Erythroblast (primary cell): ENCODE measurements at places on chromosomes 3 and 15.

GRCh38 chr15:95278532-95279245 lies 1047.3 kb downstream of the MCTP2 start:
- DNase-seq, result no peak

DNA sequence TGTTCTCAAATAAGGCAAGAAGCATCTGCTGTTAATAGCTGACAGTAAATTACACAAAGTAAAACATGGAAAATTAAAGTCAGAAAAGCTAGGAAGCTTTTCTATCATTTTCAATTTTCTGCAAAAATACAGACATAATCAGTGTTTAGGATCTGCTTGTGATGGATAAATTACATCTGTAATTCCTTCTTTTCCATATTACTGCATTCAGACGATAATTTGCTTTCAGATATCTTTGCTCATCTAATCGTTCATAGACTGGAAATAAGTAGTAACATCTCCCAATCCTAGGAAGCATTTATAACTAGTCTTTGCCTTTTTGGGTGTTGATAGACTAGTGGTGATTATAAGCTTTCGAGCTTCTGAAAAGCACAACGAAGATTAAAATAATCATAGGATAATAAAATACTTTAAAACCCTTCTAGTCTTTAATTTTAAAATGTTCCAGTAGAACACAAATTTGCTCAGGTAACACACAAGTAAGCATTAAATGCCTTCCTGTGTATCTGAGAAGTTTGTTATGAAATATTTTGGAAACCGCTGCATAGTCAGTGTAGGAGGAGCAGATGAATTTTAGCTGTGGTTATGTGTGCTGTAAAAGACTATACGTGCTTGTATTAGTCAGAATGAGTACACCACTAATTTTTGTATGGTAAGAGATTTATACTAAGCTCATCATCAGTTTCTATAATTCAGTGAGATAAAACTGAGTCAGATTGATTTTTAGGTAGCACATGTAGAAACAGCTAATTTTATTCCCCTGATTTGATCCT lies 41.0 kb downstream of the MBNL1 start:
- DNase-seq, result no peak

DNA sequence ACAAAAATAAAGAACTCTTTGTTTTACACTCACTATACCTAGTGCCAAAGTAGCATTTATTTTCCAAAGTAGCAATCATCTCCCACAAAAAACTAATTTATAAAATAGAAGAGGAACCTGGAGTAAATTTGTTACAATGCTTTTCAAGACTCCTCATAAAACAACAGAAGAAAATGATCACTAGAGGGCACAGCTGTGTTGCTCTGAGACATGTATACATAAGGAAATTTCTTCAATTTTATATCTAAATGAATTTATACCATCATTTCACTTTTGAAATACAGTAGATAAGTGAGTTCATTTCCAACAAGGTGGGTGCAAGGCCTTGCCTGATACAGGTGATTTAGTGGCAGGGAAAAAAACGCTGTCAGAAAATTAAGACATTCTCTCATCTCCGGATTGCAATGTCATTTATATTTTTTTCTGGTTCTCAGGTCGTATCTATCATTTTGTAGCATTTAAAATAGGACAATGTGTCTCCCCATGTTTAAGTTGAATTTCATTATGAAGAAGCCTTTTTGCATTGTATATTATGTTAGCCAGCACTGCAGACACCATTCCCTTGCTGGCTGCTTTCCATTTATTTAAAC lies 25.3 kb upstream of the ARHGEF26 start:
- peak; percentile 5 for DNase-seq

- DNase-seq, result no peak
These were observed 13.1 kb downstream of the SLC6A6 start for GRCh38 chr3:14415501-14415900.

- no peak for DNase-seq
These were observed 94.3 kb upstream of the RNF7 start for GRCh38 chr3:141643796-141644195.

GRCh38 chr15:91844928-91845327 lies 8.6 kb upstream of the SLCO3A1 start:
- no peak for DNase-seq

DNA sequence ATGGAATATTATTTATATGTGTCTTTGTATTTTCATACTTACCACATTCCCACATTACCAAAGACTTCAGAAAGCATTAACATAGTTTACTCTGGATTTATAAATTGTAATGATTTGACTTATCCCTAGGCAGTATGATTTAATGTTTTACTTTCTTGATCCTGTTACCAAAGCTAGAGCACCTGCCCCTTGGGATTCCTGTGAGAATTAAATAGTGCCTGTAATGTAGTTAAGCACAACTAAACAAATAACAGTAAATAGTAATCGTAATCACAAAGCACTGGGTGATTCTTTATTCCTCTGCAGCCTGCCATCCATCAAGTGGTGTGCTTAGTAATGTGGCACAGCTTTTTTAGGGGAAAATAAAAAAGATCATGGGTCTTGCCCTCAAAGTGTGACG lies 39.1 kb downstream of the ATP2C1 start:
- no peak for DNase-seq
